CD4-positive, alpha-beta T cell treated with Interleukin-21 for 1 hour (primary cell): ENCODE measurements at places on chromosomes 7 and 10.

GRCh38 chr10:61163403-61163802, 219.4 kb upstream of the RHOBTB1 start:
- DNase-seq: no peak

- no peak for DNase-seq
These were observed 245.1 kb downstream of the CHCHD3 start for GRCh38 chr7:132836746-132837145.

GRCh38 chr10:3126741-3127346, 45.7 kb downstream of the PITRM1 start:
- DNase-seq: no peak

DNA sequence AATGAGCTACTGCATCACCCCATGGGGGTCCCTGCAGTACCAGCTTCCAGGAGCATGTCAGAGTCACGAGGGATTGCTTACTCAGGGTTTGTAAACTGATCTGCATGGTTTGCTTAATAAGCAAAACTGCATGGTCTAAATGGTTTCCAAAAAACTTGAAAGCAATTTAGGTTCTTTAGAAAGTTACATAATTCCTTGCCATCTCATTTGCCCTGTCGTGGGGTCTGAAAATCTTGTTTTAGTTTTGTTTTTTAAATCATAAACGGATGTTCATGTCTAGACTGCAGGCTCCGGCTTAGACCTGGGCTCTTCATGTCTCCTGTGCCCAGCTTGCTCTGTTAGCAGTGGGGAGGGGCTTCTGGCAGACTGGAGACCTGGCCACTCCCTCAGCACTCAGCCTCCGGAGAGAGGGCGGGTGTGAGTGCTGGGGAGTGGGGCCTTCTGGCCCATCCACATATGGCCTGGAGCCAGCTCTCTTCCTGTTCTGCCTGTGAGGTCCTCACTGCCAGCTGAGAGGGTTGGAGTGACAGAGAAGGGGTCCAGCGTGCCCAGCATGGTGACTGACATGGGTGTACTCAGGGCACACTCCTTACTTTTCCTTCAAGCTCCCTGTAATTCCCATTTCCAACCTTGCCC, 17.5 kb downstream of the PRF1 start:
- no peak for DNase-seq

DNA sequence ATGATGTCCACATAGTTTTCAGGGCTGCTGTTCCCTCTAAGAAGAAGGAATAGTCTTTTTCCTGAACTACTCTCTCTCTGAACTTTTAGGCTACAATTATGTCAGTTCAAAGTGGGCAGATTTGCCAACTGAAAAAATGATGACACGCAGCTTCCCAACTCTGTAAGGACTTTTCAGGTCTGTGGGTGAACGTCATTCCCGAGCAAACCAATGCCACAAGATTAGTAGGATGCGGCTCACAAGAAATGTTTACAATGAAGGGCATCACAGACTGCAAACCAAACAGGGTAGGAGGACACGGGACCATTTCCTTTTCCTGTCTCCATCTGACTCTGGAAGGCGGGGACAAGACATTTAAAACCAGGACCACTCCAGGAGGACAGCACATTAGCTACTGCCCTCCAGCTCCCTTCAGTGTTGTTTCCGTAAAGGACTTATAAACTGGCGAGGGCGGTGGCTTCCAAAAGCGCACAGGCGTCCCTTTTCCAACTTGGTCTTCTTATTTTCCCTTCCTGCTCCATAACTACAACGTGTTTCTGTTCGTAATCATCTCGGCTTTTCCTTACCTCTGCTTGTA, 539 bp upstream of the MKLN1 start:
- peak; percentile 40 for DNase-seq

DNA sequence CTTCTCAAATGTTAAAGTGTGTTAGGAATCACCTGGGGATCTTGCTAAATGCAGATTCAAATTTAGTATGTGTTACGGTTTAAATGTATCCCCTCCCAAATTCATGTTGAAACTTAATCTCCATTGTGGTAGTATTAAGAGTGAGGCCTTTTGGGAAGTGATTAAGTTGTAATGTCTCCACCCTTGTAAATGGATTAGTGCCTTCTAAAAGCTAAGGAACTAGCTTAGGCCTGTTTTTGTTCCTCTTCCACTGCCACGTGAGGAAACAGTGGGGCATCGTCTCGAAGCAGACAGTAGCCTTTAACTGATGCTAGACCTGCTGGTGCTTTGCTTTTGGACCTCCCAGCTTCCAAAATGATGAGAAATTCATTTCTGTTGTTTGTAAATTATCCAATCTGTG, 52.3 kb upstream of the SEMA3D start:
- DNase-seq: no peak

DNA sequence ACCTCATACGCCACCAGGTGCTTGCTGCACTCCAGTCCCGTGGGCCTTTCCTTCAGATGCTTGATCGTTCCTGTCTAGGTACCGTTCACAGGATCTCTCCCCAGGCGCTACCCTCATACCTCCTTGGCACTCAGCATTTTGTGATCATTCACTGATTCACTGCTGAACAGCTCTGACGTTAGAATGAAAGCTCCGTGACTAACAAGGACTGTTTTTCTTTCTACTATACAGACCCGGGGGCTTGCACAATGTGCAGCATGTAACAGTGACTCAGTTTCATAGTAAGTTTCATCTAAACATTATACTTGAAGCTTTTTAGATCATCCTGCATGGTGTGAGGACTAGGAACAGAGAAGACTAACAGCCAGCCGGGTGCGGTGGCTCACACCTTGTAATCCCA, 20.6 kb downstream of the KIN start:
- DNase-seq: no peak

DNA sequence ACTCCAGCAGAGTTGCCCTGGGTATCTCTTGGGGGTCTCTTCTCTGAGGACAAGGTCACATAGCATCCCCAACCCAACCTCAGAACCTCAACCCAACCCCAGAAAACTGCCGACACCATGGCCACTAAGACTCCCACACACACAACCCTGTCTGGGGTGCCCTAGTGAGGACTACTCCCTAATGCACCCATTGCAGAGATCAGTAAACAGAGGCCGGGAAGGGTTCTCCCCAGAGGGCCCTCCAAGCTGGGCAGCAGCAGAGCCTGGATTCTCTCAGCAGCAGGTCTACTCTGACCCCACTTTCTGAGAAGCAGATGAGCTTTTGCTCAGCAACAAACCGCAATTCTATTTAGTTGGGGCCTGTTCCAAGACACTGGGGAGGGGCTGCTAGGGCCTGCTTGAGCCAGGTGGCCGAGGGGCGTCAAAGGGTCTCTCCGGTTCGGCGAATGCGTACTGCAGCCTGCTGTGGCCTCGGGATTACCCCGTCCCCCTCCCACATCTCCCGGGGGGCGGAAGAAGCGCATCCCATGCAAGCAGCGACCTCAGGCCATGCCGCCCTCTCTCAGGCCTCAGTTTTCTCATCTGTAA, 828 bp downstream of the OGDHL start:
- no peak for DNase-seq

DNA sequence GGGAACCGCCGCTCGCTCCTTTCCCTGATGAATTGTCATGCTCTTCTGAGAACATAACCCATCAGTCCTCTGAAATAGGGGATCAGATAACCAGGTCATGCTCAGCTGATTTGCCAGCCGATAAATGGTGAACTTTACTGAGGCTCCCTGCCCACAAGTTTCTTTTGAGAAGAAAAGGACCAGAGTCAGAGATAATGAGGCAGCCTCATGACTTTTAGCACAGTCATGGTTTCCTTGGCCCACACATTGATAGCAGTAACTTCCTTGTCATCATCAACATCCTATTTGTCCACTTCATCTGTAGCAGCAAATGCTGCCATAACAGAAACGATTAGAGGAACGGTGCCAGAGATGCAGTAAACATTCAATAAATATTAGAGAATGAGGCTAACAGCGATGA, 509.0 kb downstream of the GATA3 start:
- DNase-seq: no peak

DNA sequence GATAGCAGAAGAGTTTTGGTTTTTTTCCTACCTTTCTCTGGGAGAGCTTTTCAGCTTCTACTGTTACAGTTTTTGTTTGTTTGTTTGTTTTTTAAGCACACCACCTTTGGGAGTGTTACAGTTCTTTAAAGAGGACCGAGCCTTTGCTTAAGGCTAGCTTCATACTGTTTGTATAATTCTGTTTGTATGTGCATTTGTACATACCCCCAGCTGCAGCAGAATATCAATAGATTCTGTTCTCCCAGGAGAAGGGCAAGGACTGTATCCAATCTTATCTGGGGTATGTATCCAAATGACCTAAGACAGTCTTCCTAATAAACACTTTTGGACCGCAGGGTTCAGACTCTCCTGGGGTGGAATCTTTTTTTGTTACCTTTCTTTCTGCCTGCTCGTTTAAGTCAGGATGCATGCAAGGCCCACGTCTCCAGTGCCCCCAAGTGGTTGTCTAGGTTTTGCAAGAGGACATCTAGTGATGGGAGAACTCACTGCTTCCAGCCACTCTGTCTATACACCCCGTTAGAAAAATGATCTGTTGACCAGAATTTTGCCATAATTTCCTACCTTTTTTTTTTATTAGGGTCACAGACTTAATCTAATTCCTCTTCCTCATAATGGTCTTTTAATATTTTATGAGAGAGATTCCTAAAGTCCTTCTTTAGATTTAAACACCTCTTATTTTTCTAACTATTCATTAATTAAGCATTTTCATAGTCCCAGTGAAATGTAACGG, 23.9 kb downstream of the NRF1 start:
- DNase-seq: peak; percentile 75

GRCh38 chr7:118878336-118878735, 653.8 kb downstream of the ANKRD7 start:
- DNase-seq: no peak

DNA sequence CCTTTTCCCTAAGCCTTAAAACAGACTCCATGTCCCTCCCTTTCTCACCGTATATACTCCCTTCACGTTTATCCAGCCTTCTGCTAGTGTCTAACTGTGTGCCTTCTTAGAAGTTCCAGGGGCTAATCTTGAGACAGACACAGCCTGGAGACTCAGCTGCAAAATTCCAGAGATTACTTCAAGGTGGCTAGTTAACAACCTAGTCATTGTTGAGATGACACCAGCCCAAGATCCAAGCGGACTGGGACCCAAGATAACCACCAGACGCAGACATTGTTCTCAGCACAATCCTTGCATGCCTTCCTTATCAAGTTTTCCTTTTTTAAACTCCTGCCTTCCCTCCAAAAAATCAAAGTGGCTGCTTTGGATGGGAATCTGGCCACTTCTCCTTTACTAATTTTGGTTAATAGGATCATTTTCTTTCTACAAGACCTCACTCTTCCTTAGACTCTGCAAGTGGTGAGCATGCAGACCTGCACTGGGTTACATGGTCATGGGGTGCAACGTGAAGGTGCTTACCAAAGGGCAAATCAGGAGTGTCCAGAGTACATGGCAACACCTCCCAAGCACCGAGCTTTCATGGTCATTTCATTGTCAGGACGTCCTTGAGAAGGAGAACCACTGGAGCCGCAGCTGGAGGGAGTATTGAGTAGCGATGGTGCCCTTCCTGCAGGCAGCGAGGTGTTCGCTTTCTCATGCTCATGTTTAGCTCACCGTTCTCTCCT, 69.7 kb downstream of the ANLN start:
- DNase-seq: no peak

GRCh38 chr7:83149466-83149865, 13.2 kb downstream of the PCLO start:
- no peak for DNase-seq

GRCh38 chr7:119664601-119665000, 608.4 kb upstream of the KCND2 start:
- no peak for DNase-seq

DNA sequence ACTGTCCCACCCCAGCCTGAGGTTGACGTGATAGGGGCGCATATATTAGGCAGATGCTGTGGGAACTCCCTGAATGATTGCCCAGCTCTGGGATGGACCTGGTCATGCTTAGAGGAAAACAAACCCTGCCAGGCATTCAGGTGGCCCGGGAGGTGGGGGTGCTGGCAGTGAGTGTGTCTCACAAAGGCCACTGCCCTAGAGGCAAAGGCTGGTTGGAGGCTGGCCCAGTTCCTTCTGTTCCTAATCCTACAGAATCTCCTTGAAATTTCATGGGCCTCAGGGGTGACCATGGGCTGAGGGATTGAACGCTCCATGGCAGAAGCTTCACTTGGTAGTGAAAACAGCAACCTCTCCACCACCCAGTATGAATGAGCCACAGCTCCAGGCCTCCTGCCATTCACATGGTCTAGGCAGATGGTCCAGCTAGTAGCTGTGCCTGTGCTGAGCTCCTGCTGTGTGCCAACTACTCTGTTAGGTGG, 25.6 kb downstream of the ADRA2A start:
- no peak for DNase-seq

GRCh38 chr10:58435297-58435985, 50.2 kb downstream of the TFAM start:
- no peak for DNase-seq

DNA sequence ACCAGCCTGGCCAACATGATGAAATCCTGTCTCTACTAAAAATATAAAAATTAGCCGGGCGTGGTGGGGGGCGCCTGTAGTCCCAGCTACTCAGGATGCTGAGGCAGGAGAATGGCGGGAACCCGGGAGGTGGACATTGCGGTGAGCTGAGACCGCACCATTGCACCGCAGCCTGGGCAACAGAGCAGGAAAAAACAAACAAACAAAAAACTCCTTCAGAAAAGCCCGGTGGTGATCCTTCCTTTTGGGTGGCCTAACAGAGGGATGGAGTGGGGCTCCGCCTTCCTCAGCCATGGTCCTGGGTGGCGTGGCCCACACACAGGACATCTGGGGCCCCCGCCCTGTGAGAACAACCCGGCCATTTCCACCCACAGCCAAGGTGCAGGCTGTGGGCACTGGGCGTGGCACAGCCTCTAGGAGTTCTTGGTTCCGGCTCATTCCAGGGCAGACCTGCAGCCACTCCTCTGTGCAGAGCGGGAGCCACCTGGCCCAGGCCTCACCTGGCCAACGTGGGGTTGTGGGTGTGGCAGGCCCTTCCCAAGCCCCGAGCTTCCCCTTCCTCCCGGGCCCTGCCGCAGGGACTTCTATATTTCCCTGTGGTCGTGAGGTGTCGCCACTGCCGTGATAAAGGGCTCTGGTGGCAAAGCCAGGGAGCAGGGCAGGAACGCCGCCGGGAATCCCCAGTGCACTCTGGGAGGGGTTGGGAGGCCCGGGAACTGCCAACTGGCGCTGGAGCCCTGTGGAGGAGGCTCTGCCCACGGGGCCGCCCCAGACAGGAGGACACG, 37.6 kb downstream of the GET4 start:
- DNase-seq: no peak

GRCh38 chr10:86837663-86838062, 81.2 kb downstream of the BMPR1A start:
- DNase-seq: no peak

DNA sequence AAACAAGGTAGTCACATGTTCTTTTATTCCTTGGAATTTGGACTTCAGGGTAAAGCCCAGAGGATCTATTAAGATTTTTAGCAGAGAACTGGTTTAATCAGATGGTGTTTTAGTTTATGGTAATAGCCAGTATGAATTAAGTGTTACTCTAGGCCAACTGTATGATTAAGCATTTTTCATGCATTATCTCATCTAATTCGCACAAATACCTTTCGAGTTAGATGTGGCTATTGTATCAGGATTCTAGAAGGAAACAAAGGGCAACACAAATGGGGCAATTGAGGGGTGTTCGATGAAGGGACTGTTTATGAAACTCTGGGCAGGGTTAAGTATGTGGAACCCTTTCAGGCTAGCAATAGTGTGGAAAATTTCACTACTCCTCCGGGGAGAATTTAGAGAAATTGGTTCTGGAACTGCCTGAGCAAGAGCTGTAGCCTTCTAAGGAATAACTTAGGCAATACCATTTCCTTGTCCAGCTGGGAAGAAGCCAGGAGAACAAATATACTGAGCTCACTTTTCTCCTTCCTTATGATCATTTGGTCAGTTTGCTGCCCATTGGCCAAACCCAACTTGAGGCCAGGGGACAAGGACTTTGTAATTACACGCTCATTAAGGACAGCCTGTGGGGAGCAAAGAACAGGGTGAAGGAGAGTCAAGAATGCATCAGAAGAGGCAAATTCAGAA, 319.0 kb upstream of the FZD1 start:
- DNase-seq: no peak
